ENCODE measurements at places on chromosomes 1 and 21. TPM values are rescaled to one million over a fixed set of nuclear protein-coding genes. Genes with fewer than 3 reads are reported as not detected.
A peak's percentile ranks its signal among the peaks of the same experiment; 100 is the strongest.

LENEP gene
- 0.91 TPM for total RNA-seq

- DNase-seq: no peak
These were observed 237.5 kb downstream of the TTLL7 start for GRCh38 chr1:83761167-83762038.

DDX20 gene
- 18.9 TPM for total RNA-seq

DNA sequence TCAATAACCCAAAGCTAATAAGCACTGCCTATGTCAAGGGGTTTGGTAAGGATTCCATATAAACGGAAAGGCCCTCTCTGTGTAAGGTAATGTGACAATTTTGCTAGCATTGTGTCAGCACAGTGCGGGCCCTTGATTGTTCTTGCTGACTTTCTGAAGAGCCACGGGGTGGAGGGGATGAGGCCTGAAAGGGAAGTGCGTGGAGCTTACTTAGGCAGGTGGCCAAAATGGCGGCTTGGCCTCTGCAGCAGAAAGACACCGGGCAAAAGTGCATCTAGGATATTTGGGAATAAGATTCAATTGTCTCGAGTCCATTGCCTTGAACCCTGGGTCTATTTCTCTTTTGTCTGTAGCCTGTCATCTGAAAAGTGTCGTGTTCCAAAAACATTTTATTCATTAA, 114.3 kb downstream of the TGFB2 start:
- no peak for DNase-seq

SPRTN gene
- total RNA-seq: 16.3 TPM

PLPPR5 gene
- not detected for total RNA-seq

- no peak for DNase-seq
These were observed 98.6 kb upstream of the KRTAP19-8 start for GRCh38 chr21:31136891-31137290.

DNA sequence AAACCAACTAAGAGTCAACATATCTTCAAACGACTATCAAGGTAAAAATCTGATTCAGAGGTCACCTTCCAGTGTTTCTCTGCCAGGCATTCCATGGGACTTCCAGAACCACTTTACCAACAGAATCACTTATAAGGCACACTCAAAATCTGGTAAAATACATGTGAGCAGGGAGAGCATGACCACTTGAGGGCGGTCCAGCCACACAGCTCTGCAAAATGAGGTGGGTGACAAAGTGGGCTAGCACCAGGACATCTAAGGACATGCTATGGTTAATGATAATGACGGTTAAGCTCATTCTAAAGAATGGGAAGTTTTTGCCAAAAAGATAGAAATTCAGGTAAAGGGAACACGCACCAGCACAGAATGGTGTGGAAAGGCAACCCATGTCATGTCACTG, 24.5 kb upstream of the GLIS1 start:
- no peak for DNase-seq

DNA sequence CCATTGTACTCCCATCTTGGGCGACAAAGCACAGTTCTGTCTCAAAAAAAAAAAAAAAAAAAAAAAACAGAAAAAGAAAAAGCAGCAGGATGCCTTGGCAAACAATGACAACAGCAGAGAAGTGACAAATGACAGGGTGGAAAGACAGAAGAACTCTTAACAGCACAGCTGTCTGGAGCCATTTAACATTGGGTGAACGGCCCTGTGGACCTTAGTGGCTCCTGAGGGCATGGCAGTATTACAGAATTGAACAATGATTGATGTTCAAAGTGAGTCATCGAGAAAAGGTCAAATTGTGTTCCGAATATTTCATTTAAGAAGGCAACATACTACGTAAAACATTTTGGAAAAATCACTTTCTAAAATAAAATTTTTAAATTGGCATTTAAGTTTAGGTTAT, 30.0 kb downstream of the DNASE2B start:
- no peak for DNase-seq

DNA sequence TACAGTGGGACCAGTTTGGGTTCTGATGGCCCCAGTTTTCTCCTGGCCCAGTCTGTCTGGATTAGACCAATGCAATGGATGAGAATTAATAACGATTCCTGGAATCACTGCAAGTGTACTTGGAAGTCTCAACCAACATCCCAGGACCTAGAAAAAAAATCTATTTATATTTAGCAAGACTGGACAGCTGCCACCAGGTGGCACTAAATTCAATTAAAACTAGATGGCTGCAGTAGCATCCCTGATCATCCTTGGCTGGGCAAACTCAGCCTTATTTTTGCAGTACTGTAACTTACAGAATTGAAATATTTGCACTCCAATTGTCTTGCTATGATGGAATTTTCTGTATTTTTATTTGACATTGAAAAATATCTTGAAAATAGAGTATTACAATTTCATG, 165.7 kb downstream of the NCAM2 start:
- peak; percentile 51 for DNase-seq

DNA sequence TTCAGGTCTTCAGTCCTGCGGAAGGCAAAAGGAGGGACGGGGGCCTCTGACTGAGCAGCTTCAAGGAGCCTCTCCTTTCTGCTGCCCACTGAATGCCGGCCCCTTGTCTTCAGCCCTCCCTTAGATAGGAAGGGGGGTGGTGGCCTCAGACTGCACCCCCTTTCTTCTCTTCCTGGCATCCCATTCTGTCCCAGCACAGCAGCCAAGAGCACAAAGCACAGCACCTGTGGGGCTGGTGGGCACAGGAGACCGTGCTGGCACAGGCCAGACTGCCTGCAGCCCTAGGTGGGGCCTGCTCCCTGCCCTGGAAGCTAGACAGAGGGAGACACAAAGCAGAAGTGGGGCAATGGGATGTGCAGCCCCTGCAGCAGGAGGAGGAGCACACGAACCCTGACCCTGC, 1.7 kb upstream of the PAQR6 start:
- no peak for DNase-seq

DNA sequence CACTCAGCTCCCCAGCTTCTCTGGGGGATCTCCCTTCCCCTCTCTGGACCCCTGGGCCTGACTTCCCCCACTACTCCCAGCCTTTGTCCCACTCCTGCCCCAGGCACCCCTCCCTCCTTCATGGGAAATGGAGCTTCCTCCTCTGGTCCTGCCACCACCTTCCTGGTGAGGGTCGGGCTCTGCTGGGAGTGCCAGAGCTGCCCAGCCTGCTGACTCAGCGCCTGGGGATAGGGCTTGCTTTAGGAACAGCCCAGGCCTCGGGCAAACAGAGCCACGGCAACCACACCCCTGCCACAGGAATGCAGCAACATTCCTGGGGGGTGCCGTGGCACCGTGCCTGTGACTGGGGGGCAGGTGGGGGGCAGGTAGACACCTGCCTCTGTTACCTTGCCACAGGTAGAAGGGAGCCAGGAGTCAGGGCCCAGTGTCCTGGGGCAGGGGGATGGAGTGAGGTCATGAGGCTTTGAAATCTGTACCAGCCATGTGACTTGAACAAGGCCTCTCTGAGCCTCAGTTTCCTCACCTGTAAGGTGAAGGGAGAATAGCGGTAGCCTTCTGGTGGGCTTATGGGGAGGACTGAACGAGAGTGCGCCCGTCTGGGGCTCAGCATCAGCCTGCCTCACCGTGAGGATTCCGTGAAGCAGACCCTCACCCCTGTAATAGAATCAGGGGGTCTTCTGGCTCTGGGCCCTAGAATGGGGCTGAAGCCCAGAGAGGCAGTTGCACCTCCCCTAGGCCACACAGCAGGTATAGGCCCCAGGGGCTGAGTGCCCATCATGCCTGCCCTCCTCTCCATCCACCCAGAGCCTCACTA, 17.8 kb upstream of the EPHA2 start:
- DNase-seq: no peak

DNA sequence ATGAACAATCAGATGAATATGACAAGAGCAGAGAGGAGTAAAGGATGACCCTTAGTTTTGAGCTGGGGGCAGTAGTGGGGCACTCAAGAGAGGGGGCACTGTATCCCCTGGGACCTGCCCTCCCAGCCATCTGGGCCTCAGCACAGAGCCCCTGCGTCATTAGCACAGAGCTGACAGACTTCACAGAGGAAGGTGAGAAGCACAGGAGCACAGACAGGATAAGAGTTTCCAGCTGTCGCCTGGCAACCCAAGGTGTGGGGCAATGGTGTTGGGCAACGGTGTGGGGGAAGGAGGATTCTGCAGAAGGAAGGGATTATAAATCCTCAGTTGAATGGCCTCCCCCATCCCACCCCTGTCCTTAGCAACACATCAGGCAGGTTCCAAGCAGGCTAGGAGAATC, 30.2 kb downstream of the RAB3B start:
- DNase-seq: no peak

DNA sequence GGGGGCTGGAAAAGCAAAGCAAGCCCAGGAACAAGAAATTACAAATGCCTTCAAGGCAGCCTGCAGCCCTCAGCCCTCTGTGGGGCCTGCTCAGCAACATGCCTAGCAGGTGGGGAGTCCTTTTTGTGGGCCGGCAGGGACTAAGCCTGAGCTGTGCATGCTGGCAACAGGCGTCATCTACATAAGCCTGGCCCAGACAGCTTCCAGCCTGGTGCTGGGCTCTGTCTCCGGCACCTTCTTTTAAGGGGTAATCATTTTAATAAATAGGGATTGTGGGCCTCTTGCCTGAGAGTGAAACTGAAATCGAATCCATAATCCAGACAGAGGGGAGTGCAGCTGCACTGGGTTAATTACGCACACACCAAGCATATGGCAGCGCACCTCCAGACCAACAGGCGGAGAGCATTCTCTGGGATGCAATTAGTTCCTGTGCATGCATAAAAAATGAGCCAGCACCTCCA, 96.6 kb downstream of the DDX20 start:
- DNase-seq: no peak

TMEM35B gene
- total RNA-seq: 36.4 TPM

TMPRSS2 gene
- not detected for total RNA-seq

DNA sequence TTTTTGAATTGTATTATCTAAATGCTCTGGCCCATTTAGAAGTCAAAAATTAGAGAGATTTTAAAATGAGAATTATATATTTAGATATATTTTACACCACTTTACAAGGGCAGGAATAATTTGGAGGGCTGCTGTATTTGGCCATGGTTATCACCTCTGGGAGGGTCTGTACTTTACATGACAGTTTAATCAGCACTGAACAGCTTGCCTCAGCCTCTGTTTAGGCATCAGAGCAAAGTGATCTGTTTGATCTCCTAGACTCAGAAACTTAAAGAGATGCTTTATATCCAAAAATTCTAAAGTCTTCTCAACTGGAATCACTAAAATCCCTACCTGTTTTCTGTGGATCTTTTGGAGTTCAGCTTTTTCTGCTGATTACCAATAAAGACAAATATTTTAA, 5.4 kb upstream of the SPTA1 start:
- DNase-seq: no peak

AMY2B gene
- total RNA-seq: 63.7 TPM

- no peak for DNase-seq
These were observed 33.8 kb downstream of the GIPC2 start for GRCh38 chr1:78079580-78079979.

DNA sequence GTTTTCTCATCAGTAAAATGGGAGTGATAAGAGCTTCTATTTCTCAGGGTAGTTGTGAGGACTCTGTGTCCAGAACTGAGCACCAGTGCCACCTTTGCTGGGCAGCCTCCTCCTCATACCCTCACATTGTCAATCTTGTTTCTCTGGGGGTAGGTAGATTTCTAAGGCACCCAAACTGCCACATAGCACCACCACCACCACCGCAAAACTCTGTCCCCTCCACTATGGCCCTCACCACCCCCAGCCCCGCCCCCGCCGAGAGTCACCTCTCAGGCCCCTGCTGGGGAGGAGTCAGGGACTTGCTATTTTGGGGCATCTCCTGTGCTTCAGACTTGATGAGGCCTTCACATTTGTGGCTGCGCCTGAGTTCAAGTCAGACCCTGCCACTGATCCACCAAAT, 549.2 kb downstream of the PTPRU start:
- no peak for DNase-seq

ZNF648 gene
- total RNA-seq: not detected

- no peak for DNase-seq
These were observed 49.2 kb downstream of the TUT4 start for GRCh38 chr1:52503706-52504105.

DNA sequence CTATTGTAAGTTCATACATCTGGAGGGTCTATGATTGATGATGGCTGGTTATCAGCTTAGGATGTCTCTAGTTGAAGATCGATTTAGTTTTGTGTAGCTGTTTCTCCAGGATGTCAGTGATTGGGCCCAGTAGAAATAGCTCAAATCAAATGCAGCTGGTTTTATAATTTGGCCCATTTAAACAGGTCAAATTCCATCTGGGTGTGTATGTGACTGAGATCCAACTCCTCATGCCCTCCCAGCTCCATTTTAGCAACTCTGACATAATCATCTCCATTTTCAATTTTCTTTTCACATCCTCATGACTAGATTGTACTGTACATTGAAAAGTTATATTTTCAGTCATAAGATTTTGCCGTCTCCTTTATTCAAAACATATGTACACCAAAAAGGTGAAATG, 99.2 kb downstream of the TPR start:
- DNase-seq: no peak

- peak; percentile 45 for DNase-seq
These were observed 38.6 kb downstream of the GPR3 start for GRCh38 chr1:27430903-27431600.

VAV3 gene
- total RNA-seq: 3.8 TPM

- DNase-seq: no peak
These were observed 52.3 kb downstream of the GRIK3 start for GRCh38 chr1:36981771-36982622.

DNALI1 gene
- total RNA-seq: 0.49 TPM

DR1 gene
- 65.0 TPM for total RNA-seq

DNA sequence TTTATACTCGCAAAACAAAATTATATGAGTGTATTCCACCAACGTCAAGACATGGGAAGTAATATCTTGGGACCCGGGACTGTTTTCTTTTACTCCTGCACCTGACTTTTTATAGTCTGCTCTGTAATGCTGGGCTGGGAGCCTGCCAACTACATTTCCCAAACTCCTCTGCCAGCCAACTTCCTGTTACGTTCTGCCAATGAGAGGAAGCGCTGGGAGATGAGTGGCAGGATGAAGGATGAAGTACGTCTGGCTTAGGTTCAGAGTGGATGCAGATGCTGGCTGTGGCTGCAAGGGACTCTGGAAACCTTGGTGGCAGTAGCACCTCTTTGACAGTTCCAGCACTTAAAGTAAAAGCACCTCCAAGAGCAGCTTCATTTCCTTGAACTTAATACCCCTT, 59.6 kb downstream of the USP24 start:
- DNase-seq: no peak
